ENCODE measurements at places on chromosomes 4 and X.

DNA sequence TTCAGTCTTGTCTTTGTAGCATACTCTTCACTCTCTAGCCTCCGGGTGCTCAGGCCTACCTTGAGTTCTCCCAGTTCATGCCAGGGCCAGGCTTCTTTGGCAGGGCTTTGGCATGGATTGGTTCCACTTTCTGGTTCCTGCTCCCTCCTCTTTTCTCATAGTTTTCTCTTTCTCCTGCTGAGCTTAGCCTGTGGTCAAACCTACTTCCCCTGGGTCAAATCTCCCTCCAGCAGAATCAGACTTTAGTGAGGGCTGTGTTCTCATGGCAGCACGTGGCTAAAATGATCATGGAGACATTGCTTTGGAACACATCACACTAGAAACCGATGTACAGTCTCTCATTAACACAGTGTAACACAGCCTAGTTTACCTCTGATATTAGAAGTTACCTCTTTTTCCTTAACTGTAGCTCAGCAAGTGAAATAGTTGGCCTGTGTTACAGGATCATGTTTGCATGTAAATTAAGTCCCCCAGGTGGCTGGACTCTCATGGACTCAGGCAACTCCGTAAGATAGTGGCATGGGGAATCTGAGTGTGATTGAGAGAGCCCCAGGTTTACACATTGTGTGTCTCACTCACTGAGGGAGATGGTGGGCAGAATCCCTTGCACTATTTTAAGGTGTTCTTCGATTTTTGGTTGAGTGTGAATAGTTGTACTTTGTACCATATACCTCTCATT lies 13.3 kb downstream of the RAB9A start:
- no peak for DNase-seq

DNA sequence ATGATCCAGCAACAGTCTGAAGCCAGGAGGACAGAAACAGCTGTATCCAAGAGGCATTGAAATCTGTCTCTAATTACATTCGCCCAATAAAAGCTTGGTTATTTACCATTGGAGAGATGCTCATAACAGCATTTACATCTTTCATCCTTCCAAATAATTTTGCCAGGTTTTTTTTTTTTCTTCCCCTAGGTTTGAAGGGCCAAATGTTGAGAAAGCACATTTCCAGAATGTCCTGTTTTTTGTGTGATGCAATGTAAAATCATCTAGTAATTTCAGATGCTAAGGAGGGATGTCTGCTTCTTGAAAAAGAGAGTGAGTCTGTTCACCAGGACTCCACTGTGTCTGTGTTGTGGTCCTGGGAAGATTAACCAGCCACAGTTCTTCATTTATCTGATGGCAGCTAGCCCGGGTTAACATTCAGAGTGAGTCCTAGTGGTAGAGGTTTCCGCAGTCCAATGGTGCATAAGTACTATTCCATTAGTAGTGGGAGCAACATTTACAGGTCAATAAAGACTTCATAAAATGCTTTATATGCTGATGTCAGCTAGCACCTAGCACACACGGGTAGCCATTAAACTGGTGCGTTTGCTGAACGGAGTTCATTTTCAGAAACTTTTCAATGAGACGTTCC lies 406.8 kb downstream of the STIM2 start:
- DNase-seq, result no peak

DNA sequence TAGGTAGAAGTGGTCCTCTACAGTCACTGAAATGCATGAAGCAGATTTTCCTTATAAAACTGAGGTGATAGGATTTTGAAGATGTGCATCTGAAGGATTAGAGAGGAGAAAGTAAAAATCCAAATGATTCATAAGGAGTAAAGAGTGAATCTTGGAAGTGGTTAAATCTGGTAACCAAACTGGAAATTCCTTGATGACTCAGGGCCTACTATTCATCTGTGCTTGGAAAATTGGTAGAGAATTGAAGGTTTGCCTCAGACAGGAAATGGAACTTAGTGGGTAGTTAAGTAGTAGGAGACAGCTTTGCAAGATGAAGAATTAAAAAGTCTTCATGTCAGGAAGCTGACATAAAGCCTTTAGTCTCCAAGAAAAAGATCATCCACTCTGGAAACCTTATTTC lies 368.9 kb upstream of the CTSO start:
- DNase-seq, result no peak

DNA sequence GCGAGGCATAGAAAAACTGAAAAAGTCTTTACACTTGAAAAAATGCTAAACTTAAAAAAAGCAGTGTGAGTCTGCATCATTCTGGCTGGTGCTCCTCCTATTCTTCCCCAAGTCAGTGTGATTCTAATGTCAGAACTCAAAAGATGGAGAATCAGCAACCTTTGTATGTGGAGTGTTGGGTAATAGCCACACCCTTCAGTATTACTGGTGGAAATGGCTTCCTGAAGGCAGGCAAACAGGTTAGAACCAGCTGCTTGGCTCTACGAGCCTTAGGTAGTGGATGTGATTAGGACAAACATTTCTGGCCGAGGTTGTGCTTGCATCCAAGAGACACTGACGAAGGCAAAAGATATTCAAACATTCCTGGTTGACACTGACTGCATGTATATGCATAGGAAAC lies 353.4 kb upstream of the TACR3 start:
- no peak for DNase-seq

- DNase-seq, result no peak
Measured at GRCh38 chr4:40918330-40918729, 168.6 kb downstream of the NSUN7 start.

GRCh38 chr4:73964862-73965611 lies 16.8 kb downstream of the PF4 start:
- DNase-seq, result no peak

GRCh38 chr4:40211224-40212185 lies 14.7 kb downstream of the RHOH start:
- peak; percentile 5 for DNase-seq

DNA sequence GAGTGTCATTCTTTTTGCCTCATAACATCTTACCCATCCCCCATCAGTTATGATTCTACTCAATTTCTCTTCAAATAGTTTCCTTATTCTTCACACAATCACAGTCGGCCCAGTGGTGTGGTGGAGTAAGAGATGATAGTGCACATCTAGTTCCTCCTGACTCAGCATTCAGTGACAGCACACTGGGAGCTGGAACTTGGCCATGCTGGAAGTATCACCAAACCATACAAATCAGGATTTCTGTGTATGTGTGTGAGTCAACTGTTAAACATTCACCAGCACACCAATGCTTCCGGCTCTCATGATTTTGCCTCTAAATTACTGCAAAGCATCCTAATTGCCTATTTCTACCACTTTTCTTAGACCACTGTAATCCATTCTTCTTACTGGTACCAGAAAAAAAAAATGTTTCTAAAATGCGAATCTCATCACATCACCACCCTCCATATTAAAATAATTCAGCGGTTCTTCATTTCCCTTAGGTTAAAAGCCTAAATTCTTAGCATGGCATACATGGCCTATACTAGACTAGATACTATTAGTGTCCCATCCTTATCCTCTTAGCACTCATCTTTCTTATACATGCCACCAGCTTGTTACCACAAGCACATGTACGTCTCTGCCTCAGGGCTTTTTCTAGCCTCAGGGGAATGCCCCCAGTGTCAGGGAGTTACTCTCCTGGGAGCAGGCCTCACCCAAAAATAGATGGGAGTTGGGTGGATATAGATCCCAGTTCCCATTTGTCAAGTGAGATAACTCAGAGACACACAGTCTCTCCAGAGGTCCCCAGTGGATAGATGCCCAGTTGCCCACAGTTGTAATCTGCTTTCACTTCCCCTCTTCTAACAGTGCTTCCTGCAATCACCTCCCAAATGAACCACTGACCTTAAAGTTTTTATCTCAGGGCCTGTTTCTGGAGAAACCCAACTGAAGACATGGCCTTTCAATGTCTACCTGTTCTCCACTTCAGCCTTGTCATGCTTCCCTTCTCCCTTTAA lies 49.2 kb upstream of the DDX53 start:
- no peak for DNase-seq

- DNase-seq, result no peak
Measured at GRCh38 chrX:14939644-14940043, 66.4 kb downstream of the MOSPD2 start.

DNA sequence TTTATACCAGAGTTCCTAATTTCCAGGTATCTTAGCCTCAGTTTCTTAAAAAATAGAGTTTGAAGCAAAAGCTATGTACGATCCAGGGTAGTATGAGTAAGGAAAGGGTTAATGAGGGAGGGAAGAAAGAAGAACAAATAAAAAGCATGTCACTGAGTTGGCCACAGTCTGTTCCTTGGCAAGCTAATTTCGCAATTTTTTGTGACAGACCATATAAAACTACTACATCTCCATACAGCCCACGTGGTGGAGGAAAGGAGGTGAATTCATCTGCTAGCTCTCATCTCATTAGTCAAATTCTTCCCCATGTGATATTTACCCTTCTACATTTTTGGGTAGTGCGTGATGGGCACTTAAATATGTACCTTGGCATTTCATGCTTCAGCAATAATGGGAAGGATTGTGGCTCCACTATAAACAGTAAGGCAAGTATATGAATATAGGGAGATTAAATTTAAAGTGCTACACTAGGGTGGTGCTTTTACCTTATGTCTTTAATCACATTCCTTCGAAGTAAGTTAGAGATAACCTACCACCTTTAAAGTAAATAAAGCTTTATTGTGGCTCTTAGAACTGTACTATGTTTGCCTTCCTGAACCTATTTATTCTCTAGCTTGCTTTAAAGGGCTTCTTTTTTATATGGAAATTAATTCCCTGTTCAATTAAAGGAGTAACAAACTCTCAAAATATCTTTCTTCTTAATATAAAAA lies 102.1 kb upstream of the VAMP7 start:
- no peak for DNase-seq

DNA sequence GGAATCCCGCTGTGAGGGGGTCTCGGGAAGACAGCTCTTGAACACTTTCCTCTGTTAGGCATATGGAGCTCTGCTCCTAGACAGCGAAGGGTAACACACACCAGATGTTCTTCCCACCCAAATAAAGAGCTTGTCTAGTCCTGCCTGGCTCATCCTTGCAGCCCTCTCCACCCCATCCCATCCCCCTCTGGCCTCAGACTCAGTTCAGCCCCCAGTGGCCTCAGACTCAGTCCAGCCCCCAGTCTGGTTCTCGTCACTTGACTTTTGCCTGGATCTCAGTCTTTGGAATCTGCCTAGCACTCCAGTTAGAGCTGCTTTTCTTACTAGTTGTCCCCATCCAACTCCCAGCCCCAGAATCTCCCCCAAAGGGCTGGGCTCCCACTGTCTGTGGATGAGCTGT lies 14.9 kb downstream of the RAB33A start:
- DNase-seq, result no peak

DNA sequence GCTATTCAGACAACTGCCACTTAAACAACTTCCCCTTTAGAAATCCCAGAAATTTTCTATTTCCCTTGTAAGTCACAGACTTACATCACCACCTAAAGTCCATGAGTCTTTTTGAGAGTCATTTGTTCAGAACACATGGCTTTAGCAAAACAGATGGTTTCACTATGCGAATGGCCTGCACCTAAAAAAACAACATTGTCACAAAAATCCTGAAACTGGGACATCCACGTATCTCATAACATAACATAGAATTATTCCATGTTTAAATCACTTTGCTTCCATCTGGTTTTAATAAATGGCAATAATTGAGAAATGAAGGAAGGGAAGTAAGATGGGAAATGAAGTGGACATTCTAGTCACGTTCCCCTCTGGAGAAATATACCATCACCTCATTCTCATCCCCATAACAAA lies 155.3 kb upstream of the EDNRA start:
- no peak for DNase-seq

GRCh38 chr4:183515411-183515810 lies 10.6 kb downstream of the ING2 start:
- DNase-seq, result no peak
